Activated naive CD8-positive, alpha-beta T cell treated with anti-CD3 and anti-CD28 coated beads for 36 hours (primary cell): ENCODE measurements at places on chromosomes 2 and 18. TPM values are rescaled to one million over a fixed set of nuclear protein-coding genes. Genes with fewer than 3 reads are reported as not detected.

DNA sequence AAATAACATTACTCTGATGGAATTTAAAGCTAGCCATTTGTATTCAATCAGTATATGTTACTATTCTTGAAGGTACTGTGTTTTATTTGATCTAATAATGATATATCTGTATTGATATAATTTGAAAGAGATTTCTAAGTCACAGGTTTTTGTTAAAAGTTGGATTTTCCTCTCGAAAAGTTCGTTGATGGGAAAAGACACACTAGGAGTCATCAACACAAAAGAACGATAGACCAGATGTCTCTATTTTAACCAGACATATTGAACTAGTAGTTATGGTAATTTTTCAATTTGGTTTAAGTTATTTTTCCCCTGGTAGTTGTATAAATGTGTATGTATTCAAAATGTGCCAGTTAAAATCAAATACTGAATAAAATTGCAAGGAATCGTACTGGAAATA is 2.5 kb downstream of the ASXL3 start:
- DNase-seq: no peak

DNA sequence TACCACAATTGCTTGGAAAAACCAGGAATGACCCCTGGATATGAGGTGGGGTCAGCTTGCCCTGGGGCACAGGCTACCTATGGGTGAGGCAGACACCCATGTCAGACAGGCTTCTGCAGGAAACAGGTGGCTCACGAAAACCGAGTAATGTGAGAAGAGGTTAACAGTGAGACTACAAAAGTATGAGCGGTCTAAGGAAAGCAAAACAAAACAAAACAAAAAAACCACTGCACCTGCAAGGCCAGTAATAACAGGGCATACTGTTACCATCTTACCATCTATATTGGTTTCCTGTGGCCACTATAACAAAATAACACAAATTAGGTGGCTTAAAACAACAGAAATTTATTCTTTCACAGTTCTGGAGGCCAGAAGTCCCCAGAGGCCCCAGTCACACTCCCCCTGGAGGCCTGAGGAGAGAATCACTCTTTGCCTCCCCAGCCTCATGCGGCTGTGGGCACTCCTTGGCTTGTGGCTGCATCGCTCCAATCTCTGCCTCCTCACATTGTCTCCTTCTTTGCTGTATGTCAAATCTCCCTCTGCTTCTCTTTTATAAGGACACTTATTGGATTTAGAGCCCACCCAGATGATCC is 86.6 kb upstream of the EPC2 start:
- no peak for DNase-seq

DNA sequence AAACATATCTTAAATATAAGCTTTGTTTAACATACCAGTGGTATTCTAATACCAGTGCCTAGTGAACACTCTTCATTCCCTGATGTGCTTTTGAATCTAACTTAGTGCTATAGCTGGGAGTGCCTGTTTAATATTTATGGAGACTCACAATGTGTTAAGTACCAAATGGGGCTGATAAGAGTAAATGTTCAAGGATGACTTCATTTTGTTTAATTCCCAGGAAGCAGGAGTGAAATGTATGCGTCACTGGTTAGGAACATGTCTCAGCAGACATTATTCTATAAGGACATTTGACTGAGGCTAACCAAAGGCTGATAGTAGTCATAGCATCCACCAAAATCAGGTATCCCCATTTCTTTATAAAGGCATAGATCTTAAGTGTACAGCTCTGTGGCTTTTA is 31.7 kb upstream of the LINC00305 start:
- no peak for DNase-seq

EPB41L5 gene
- total RNA-seq: 4.5 TPM
